Caco-2 (cell line): ENCODE measurements at places on chromosomes 1 and 21.

GRCh38 chr1:25907601-25908000 is 1.4 kb upstream of the STMN1 start:
- no peaks in the 10 kb centered on the region for H3K36me3 ChIP-seq
- no peak for DNase-seq
- H3K4me1 ChIP-seq, result no peaks in the 10 kb centered on the region; the same call in 1 of the 2 replicates

DNA sequence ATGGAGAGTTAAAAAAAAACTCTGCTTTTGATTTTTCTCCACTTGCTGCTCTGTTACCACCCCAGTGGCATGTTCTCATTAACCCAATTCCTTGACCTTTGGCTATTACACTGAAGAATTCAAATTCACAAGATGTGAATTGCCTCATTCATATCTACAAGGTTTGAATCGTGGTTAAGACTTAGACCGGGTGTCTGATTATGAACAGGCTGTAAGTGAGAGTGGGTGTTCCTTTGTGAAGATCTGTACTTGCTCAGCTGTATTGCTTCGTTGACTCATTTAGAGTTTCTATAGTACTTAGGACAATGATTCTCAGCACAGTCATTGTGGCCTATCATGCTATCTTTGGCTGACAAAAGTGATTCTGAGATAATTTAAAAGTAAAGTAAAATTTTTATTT is 36.4 kb downstream of the DNM3 start:
- no peaks in the 10 kb centered on the region for H3K4me1 ChIP-seq
- no peak overlapping the region for H3K27ac ChIP-seq

DNA sequence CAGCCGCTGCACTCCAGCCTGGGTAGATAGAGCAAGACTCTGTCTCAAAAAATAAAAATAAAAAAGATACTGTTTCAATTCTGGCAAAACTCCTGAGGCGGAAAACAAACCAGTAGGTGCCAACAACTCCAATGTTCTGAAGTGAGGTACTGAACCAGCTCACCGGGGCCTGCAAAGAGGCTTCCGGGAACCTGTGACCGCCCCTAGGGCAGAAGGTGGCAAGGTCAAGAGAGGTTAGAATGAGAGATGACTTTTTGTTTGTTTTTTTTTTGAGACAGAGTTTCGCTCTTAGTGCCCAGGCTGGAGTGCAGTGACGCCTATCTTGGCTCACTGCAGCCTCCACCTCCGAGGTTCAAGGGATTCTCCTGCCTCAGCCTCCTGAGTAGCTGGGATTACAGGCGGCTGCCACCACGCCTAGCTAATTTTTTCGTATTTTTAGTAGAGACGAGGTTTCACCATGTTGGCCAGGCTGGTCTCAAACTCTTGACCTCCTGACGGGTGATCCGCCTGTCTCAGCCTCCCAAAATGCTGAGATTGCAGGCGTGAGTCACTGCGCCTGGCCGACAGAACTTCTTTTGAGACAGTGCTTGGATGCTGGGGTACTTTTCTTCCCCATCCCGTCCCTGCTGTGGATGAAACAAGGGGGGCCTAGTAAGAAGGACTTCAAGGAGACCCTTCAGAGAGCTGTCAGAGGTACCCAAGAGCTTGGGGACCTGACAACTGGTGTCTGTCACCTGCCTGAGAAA is 91.9 kb upstream of the SLC25A33 start:
- DNase-seq, result no peak
- H3K27me3 ChIP-seq, result no peaks in the 10 kb centered on the region
- no peak overlapping the region for H3K4me3 ChIP-seq
- H3K4me1 ChIP-seq, result peaks cover 71% of the 10 kb centered on the region
- peak overlapping the region; percentile 91 for H3K27ac ChIP-seq

- H3K36me3 ChIP-seq, result no peaks in the 10 kb centered on the region
- no peaks in the 10 kb centered on the region for H3K4me1 ChIP-seq
- H3K27ac ChIP-seq, result no peak overlapping the region
- DNase-seq, result no peak
- no peaks in the 10 kb centered on the region for H3K27me3 ChIP-seq
Observed at GRCh38 chr21:33747420-33747819, 105.1 kb downstream of the ITSN1 start.

DNA sequence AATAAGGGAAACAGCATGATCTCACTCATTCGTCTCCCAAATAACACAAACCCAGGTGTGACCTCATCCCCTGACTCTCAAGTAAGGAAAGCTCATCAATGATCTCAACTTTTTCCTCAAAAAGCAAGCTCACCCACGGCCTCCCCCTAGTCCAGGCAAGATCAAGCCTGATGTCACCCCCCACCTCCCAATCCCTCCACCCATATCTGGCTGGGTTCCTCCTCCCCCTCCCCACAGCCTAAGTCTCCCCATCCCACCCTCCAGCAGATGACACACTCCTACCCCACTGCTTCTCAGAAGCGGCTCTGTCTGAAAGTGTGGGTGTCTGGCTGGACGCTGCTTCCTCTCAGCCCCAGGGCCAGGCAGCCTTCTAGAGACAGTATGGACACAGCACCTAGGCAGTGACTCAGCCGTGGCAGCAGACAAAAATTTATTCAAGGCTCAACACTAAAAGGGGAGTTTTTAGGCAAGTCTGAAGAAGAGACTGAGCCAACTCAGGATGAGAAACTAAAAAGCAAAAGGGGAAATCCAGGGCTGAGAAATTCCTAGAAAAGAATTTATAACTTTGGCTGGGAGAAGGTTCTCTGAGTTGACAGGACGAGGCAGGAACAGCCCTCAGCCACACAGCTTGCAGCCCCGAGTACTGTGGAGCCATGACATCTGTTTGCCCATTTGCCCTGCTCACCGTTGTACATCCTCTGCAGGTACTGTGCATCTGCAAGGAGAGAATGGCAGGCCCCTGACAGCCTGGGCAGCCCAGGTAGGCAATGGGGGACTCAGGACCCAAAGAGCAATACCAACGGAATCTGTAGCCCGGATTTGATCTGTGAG is 81.6 kb upstream of the LRRC8D start:
- no peaks in the 10 kb centered on the region for H3K36me3 ChIP-seq
- H3K4me3 ChIP-seq, result no peak overlapping the region

DNA sequence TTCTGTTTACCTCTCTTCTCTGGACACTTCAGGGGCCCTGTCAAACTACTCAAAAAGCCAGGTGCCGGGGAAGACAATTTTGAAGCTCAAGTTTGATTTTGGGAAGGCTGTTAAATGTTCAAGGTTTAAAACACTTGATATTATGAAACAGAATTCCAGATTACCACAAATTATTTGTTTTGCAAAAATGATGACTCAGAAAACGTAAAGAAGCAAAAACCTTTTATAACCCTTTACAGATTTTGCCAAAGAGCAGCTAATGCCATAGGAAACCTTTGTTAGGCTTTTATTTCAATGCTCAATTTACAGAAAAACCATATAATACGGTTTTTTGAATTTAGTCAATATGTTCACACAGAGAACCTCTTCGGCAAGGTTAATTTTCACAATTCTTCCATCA is 593.4 kb upstream of the ZP4 start:
- no peaks in the 10 kb centered on the region for H3K36me3 ChIP-seq

GRCh38 chr1:20109223-20109856 is 10.0 kb downstream of the PLA2G2D start:
- no peak for DNase-seq
- no peaks in the 10 kb centered on the region for H3K36me3 ChIP-seq
- H3K27me3 ChIP-seq, result no peaks in the 10 kb centered on the region
- H3K27ac ChIP-seq, result no peak overlapping the region
- no peaks in the 10 kb centered on the region for H3K4me1 ChIP-seq

DNA sequence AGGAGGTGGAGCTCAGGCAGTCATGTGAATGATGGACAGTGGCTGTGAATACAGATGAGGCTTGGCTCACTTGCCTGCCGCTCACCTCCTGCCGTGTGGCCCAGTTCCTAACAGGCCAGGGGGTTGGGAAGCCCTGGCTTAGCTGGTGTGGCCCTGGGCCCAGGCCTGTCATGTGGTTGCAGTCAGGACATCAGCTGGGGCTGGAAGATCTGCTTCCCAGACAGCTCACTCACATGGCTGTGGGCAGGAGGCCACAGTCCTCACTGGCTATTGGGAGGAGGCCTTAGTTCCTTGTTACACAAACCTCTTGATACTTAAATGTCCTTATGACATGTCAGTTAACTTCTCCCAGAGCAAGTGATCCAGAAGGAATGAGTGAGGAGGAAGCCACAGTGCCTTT is 138.8 kb upstream of the CSF3R start:
- DNase-seq, result no peak
- H3K27ac ChIP-seq, result no peak overlapping the region
- no peaks in the 10 kb centered on the region for H3K27me3 ChIP-seq
- no peaks in the 10 kb centered on the region for H3K36me3 ChIP-seq

- peaks cover 2% of the 10 kb centered on the region; the same call in 1 of the 2 replicates for H3K36me3 ChIP-seq
- H3K27me3 ChIP-seq, result no peaks in the 10 kb centered on the region
- no peak for DNase-seq
- peaks cover 2% of the 10 kb centered on the region; the same call in 1 of the 2 replicates for H3K4me1 ChIP-seq
- H3K4me3 ChIP-seq, result no peak overlapping the region
Observed at GRCh38 chr21:44778983-44779382, 22.6 kb downstream of the UBE2G2 start.

GRCh38 chr1:218217040-218217439 is 68.1 kb upstream of the RRP15 start:
- no peak for DNase-seq
- no peak overlapping the region for H3K4me3 ChIP-seq
- H3K36me3 ChIP-seq, result no peaks in the 10 kb centered on the region
- H3K4me1 ChIP-seq, result no peaks in the 10 kb centered on the region

DNA sequence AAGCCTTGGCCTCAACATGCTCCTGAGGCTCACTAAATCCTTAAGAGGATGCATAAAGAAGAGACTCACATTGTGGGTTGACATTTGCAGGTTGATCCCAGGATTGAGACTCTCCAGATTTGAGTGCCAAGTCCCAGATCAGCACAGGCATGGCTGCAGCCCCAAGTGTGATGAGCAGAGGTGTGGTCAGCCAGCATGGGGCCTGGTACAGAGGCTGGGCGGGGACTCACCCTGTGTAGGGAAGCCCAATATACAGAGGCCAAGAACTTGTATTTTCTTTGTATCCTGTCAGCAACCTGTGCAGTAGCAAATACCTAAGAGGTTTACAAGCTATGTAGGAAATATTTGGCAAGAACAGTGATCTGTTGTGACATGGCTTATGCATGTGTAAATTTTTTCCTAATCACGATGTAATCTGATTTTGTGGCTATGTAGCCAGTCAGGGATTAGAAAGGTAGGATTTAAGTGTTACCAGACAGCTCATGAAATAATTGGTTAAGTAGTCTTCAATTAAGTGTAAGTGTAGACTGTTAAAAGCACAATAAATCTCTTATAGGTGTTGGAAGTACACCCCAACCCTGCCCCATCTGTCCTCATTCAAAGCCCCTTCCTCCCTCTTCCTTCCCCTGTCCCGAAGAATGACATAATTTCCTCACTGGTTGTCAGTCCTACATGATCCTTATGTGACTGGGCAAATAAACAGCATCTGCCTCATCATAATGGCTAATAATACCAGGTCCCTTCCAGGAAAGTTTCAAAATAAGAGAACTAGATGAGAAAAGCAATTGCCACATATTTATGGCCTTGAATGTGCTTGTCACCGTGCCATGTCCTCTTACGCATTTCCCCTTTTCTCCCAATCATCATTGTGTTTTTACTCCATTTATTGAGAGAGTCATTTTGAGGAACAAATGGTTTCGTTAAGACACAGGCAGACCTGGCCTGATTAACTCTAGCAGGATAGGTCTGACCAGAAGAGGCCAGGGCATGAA is 120.9 kb downstream of the HLX start:
- no peak overlapping the region for H3K27ac ChIP-seq
- H3K36me3 ChIP-seq, result no peaks in the 10 kb centered on the region
- no peak for DNase-seq
- H3K4me1 ChIP-seq, result no peaks in the 10 kb centered on the region

GRCh38 chr21:42080788-42081083 is 9.6 kb downstream of the UMODL1 start:
- no peaks in the 10 kb centered on the region for H3K27me3 ChIP-seq
- H3K27ac ChIP-seq, result no peak overlapping the region
- no peaks in the 10 kb centered on the region for H3K36me3 ChIP-seq
- H3K4me3 ChIP-seq, result no peak overlapping the region
- DNase-seq, result no peak

- no peaks in the 10 kb centered on the region for H3K4me1 ChIP-seq
- no peak overlapping the region for H3K27ac ChIP-seq
- H3K27me3 ChIP-seq, result no peaks in the 10 kb centered on the region
- no peak overlapping the region for H3K4me3 ChIP-seq
Observed at GRCh38 chr1:199226163-199226562, 587.3 kb downstream of the PTPRC start.

DNA sequence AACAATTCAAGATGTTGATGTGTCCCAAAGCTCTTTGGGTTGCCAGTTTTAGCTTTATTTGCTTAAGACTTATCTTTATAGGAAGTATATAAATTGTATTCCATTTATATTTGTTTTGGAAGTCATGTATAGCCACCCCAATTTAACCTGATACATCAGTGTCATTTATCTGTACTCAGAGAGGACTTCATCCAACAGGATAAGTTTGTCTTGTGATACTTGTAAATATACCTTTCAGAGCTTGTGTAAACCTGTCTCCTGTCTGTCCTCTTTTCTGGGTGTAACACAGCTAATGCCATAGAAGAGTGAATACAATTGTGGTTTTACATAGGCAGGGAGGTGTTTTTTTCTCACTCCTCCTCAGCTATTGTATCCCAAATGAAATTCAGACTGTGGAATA is 10.4 kb downstream of the PTGFR start:
- no peak overlapping the region for H3K27ac ChIP-seq
- H3K27me3 ChIP-seq, result no peaks in the 10 kb centered on the region
- H3K4me3 ChIP-seq, result no peak overlapping the region
- DNase-seq, result no peak
- H3K36me3 ChIP-seq, result no peaks in the 10 kb centered on the region
- no peaks in the 10 kb centered on the region for H3K4me1 ChIP-seq

DNA sequence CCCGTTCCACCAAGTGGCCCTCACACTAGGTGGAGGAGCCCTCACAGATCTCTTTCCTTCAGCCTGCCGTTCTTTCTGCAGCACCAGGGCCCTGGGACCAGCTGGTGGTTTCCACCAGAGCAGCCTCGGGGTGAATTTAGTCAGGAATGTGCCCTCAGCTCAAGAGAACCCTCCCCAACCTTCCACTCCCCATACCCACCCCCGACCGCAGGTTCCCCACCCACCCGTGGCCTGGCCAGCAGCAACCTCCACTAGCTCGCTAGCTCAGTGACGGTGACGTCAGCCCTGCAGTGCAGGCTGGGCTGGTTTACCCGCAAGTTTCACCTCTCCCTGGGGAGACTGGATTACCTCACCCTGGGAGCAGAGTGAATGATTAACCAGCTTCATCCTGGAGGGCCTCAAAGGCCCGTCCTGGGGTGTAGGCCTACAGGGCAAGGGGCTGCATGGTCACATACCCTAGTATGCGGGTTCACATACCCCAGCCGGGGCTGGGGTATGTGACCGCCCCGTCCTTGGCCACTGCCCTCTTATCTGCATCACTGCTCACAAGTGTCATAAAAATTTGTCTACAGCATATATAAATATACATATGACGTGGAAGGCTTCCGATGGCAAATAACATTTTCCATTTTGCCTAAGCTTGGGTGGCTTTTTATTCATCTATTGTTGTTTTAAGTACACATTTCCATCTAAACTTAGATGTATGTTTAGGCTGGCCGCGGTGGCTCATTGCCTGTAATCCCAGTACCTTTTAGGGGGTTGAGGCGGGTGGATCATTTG is 24.5 kb downstream of the ELF3 start:
- no peaks in the 10 kb centered on the region for H3K27me3 ChIP-seq
- peak overlapping the region; percentile 26 for H3K4me3 ChIP-seq
- no peaks in the 10 kb centered on the region for H3K36me3 ChIP-seq
- peaks cover 59% of the 10 kb centered on the region for H3K4me1 ChIP-seq
- H3K27ac ChIP-seq, result peak overlapping the region; percentile 95
- DNase-seq, result peak; percentile 99
